Stimulated activated CD4-positive, alpha-beta T cell treated with anti-CD3 and anti-CD28 coated beads, Interleukin-12 subunit alpha, Interleukin-12 subunit beta, amount 100 ng/mL, for 48 hours (primary cell): ENCODE measurements at places on chromosomes 1 and 21.

GRCh38 chr1:157302199-157302497 lies 164.0 kb upstream of the ETV3 start:
- no peak for DNase-seq

DNA sequence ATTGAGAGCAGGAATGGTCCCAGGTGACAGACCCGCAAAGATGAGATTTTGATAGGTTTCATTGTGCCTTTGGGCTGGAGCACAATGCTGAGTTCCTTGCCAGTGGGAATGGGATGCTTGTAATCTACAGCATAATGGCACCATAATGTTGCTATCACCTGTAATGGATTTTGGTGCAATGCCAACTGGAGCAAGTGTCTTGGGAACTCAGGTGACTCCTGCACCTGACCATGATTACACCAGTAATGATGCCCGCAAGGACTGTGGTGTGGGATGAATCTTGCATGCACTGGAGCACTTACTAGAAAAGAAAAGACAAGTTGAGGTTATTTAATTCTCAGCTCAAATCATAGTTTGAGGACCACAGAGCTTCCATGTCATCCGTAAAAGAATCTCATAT lies 96.7 kb downstream of the PTPRU start:
- DNase-seq = no peak

DNA sequence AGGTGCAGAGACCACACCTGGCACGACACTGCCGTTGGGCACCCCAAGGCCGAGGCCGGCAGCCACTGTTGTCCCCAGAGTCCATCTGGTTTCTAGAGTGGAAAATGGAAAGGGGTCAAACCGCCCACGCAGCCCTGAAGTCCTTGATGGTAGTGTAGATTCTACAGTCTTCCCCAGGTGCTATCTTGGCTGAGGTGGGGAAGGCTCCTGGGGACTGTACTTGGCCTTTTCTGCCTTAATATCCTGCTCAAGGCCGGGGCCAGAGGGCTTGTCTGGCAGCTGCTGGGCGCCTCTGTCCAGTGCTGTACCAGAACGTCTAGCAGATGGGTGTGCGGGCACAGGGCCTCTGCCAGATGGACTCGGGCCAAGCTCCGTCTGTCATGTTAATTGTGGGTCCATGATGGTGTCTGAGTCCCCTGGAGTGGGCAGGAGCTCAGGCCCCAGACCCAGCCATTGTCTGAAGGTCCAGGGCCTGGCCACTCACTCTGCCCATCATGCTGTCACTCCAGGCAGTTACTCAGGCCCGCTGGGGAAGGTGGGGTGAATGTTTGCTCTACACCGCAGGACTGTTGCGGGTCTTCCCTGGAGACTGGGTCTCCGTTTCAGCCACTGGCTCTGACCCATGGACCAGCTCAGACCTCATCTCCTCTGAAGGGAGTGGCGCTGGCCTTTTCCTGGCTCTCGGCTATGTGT lies 161.9 kb upstream of the COL6A1 start:
- no peak for DNase-seq

DNA sequence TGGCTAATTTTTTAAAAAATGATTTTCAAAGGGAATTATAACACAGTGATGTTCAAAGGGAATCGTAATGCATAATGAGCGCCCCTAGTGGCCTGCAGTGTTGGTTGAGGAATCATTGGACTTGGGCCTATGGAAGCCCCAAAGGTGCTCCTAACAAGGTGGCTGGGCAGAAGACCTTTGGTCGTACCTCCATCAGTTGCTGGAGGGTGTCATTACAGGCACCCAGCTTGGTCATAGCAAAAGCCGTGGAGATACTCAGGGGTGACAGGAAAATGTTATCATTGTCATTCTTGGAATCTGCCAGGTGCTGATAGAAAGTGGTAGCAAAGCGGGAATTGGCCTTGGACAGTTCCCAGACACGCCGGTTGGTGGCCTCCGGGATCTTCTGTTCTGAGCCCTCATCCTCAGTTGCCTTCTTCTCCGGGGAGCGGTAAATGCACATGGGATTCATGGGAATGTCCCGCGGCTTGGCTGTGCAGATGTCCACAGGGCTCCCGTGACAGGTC lies 2.7 kb downstream of the SERPINC1 start:
- DNase-seq = no peak
